Right ventricle myocardium superior (tissue), 1 donor: ENCODE measurements at places on chromosomes 5 and 9.
A peak's percentile ranks its signal among the peaks of the same experiment; 100 is the strongest.

- peak; percentile 83 for DNase-seq
These were observed 60.1 kb upstream of the ZNF608 start for GRCh38 chr5:124806373-124807077.

DNA sequence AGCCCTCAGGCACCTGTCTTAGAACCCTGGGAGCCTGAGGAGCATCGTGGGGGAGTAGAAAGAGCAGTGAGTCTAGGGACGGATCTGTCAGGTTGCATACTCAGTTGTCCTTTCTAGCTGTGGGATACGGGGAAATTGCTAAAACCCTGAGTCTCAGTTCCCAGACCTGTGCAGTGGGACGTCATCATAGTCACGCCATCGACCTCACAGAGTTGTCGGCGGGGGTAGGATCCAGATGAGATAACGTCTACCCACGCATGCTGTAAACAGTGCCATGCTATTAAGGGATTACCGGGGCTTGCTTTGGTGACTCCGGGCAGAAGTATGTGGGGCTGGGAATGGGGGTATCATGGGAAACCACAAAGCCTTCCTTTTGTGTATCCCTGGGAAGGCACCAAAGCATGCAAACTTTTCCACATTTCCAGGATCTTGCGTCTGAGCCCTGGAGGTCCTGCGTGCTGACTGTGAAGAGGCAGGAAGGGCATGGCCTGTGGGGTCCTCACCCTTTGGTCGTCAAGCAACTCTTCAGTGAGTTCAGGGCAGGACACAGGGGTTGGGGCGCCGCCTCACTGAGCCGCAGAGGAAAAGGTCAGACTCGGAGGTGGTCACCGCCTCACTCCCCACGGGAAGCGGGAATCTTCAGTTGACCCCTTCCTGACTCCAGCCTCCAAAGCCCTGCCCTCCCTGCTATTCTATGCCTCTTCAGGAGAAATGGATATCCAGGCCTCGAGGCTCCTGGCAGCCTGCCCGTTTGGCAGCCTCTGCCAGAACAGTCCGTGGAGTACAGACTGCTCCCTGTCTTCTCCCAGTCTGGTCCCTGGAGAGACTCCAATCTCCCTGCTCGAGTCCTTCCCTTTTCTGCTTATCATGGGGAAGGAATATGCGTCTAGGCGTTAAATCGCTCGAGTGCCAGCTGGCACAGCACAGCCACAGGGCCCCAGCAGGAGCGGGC lies 186.8 kb upstream of the KLF9 start:
- DNase-seq: peak; percentile 98

DNA sequence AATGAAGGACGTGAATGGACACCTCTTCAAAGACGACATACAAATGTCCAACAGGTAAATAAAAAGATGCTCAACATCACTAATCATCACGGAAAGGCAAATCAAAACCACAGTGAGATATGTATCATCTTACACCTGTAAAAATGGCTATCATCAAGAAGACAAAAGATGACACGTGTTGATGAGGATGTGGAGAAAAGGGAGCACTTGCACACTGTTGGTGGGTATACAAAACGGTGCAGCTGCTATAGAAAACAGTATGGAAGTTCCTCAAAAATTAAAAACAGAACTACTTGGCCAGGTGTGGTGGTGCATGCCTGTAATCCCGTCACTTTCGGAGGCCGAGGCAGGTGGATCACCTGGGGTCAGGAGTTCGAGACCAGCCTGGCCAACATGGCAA lies 47.9 kb downstream of the STK10 start:
- DNase-seq: no peak

DNA sequence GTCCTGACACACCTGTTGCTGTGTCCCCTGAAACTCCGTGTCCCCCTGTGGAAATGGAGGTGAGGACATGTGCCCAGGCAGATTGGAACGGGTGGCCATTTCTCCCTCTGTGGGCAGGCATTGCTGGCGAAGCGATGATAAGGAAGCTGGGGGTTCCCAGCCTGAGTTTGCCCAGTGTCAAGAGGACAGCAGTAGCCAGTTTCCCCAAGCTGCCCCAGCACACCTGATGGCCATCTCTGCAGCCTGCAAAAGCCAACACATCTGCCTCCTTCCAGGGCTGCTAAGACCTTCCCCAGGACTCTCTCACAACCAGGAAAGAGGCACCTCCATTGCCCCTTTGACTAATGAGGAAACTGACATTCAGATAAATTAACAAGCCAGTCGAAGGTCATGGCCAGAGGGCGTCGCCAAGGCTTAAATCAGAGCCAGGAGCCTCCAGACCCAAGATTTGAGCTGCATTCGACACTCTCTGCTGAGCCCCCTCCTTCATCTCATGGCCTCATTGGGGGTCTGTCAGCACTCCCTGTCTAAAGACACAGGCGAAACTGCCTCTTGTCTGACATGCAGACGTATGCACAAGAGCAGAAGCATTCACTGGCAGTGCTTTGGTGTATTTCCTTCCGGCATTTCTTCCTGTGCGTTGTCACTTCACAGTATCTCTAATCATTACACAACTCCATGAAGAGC lies 10.4 kb upstream of the WNK2 start:
- DNase-seq: peak; percentile 10

DNA sequence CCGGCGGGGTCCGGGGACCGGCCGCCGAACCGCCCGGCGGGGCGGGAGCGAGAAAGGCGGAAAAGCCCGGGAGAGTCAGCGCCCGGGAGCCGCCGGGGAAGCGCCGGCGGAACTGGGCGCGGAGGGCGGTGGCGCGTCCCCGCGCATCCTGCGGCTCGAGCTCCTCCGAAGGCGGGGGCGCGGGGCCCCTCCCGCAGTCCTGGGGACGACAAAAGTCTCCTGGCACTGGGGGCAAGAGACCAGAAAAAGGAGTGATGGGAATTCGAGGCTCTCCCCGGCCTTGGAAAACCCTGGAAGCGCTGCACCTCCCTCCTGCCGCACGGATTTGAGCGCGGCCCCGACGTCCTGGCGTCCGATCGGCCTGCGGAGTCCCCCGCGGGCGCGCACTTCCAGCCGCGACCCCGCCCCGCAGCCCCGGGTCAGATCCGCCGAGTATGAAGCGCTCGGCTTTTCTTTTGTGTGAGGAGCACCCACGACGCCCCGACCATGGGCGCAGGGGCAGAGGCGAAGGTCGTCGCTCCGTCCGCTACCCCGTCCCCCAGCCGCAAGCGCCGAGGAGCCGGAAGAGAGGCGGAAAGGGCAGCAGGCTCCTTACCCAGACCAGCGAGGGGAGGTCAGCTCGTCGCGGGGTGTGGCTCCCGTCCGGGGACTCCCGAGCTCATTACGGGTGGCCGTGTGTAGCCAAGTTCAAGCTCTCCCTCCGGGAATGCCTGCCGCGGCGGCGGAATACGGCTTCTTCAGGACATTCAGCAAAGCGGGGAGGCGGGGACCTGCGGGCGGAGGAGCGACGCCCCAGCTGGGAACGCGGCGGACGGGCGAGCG lies at the start of gene EPB41L4A:
TSS of gene EPB41L4A (minus strand) at position 114 of the 822 bp plus-strand sequence. CDS start 238 bp downstream, outside the sequence.
- DNase-seq: peak; percentile 82

DNA sequence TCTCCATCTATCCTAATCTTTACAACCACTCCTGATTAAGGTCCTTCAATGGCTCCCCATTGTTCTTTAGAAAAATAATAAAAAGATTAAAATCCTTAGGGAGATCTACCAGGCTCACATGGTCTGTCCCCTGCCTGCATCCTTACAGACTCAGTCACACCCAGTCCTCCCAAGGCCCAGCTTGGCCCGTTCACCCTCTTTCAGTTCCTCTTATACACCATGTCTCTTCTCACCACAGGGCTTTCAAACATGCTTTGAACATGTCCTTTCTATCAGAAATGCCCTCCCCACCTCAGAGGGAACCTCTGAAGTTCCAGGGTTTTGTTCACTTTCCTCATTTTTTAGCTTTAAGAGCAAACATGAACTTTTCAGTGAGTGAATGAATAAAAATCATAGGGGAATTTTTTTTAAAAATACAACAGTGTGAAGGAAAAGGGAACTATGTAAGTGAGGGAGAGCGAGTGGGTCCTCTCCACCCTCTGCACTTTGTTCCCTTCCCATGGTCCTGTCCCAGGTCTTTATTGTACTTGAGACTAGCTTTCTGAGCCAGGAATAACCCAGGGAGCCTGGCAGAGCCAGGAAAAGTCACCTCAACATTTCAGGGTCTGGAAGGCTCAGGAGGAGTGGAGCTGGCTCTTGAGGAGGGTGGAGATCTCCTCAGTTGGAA lies 55.3 kb downstream of the TRPC7 start:
- no peak for DNase-seq

GRCh38 chr5:113678202-113678601 lies 164.7 kb downstream of the YTHDC2 start:
- no peak for DNase-seq

GRCh38 chr5:37496902-37497445 lies 117.9 kb downstream of the WDR70 start:
- no peak for DNase-seq

DNA sequence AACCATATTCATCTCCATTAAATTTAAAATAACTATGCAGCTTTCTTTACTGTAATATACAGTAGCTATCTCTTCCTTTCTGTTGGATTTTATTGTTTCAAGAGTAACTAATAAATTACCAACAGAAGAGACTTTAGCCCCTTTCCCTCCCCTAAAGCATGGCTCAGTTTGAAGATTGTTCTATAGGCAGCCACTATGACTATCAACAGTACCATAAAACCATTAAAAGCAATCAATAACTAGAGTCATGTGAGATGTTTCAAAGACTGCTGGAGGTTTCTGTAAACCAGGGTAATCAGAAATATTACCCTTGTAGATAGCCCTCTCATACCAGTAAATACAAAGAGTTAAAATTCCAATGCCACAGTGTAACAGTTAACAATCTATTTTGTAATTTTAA lies 73.0 kb downstream of the TMEM161B start:
- no peak for DNase-seq

- no peak for DNase-seq
These were observed 138.8 kb downstream of the KDM4C start for GRCh38 chr9:6896562-6896961.

GRCh38 chr9:22028394-22028793 lies 19.3 kb upstream of the CDKN2B start:
- DNase-seq: no peak

GRCh38 chr5:72921886-72922285 lies 34.0 kb upstream of the FCHO2 start:
- DNase-seq: no peak

GRCh38 chr5:151150471-151151262 lies 6.9 kb downstream of the ANXA6 start:
- peak; percentile 67 for DNase-seq

DNA sequence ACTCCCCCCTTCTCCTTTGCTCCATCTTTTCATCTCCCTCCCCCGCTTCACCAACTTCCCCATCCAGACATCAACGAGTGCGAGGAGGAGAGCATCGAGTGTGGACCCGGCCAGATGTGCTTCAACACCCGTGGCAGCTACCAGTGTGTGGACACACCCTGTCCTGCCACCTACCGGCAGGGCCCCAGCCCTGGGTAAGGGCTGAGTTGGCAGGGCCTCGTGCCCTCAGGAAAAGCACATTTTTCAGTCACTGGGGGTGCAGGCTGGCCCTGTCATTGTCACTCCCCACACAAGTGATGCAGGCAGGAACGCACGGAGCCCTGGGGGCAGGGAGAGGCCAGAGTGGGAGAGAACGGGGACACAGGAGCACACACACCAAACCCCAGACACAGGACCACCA lies 12.4 kb upstream of the ASS1 start:
- DNase-seq: no peak

DNA sequence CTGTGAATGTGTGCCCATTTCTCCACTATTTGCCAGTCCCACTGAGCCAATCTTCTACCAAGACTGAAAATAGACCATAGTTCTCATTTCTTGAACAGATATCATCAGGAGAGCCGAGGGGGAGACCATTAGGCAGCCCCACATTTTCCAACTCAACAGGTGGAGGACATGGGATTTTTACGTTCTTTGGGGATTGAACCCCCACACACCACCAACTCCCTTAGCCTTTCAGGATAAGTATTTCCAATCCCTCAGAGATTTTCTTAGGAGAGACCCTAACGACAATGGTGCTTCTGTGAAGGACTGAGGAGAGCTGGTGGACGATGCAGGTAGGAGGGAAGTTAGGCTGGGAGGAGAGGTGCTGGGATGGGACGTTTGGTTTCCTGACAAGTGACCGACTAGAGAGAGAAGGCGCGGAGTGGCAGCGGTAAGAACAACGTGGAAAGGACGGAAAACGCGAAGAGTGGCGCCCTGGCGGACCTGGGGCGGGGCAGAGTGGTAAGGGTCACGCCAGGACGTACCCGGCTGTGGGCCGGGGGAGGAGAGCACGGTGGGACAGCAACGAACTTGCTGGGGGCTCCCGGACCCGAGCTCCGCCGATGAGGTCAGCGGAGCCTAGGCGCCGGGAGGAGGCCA lies 681 bp upstream of the CHSY3 start:
- no peak for DNase-seq

- DNase-seq: no peak
These were observed 10.8 kb downstream of the MAPKAP1 start for GRCh38 chr9:125696106-125696647.

DNA sequence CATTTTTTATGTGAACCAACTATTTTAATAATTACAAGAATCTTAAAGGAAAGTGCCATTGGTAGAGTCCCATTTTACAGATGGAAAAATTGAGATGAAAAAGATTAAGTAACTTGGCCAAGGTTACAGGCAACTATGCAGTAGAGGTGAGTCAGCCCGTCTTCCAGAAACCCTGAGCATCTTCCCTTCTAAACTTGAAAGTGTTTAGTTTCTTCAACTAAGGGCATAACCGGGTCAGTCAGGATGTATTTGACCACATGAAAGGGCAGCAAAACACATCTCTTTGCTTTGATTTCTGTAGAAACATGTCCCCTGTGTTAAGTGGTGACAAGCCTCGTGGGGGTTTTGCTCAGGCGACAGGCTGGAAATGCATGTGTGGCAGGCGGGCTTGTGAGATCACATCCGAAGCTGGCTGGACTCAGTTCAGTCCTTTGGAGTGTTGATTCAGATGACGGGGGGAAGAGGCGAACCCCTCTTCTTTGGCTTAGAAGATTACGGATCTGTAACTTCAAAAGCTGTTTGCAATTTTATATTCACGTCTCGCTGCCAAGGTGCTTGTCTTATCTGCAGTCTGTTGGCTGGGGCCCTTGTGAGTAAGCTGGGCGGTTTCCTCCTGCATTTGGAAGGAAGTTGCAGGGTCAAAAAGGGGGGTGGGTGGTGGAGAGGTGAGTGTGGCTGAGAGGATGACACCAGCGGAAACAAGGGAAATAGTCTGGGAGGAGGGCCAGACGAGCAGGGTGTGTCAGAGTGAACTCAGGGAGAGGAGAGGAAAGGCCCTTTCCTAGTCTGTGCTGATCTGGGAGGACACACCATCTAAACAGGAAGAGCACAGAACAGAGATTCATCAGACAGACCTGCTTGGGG lies 78.9 kb upstream of the RPS23 start:
- DNase-seq: peak; percentile 79
